Calu3 (cell line): ENCODE measurements at places on chromosomes 7 and 10. TPM values are rescaled to one million over a fixed set of nuclear protein-coding genes. Genes with fewer than 3 reads are reported as not detected.
A peak's percentile ranks its signal among the peaks of the same experiment; 100 is the strongest.

PLPP4 gene
- total RNA-seq = not detected in 2 replicates

DNA sequence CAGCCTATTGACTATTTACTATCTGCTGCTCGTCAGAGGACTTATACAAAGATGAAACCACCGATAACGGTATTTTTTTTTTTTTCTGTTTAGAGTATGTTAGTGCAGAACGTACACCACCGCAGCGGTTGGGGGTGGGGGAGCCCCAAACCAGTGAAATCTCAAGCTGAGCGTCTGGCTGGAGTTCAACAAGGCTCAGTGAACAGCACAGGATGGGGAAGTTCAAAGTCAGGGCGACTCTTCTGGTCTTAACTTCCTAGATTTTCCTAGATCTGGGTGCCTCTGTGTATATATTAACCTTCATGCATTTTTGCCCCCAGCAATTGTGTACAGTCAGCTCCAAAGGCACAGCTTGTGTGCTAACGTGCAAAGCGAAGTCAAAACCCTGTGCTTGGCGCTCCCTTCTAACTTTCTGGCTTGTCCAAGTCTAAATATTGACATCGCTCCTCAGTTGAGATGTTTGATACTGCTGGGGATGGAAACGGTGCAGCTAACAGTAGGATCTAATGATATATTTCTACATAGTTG is 1.1 kb downstream of the RHOBTB1 start:
- peak; percentile 32 for DNase-seq
- peak overlapping the region; percentile 90 for H3K4me3 ChIP-seq
- H3K27ac ChIP-seq = peak overlapping the region; percentile 76

DNA sequence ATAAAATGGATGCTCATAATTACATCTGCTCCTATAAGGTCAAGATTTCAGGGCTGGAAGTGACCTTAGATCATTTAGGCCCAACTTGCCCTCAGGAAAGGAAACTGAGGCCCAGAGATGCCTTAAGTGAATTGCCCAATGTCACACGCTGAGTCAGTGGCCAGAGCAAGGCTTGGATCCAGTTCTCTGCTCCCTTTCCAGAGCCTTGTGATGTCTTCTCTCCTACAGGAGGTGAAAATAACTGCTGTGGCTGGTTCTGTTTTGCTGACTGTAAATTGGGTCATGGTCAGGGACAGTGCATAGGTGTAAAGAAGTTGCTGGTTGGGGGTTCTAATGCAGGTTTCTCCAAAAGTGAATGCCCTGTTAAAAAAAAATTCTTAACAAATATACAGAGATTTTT is 91.3 kb downstream of the TCF7L2 start:
- no peak for DNase-seq
- peaks cover 13% of the 10 kb centered on the region for H3K36me3 ChIP-seq
- no peaks in the 10 kb centered on the region for H3K27me3 ChIP-seq
- H3K27ac ChIP-seq = no peak overlapping the region
- H3K4me1 ChIP-seq = peaks cover 50% of the 10 kb centered on the region

- H3K36me3 ChIP-seq = peaks cover 14% of the 10 kb centered on the region
- H3K27ac ChIP-seq = peak overlapping the region; percentile 81
- peak; percentile 48 for DNase-seq
- peak overlapping the region; percentile 21 for H3K4me3 ChIP-seq
Observed at GRCh38 chr10:57864765-57865680, 402.7 kb downstream of the IPMK start.

DNA sequence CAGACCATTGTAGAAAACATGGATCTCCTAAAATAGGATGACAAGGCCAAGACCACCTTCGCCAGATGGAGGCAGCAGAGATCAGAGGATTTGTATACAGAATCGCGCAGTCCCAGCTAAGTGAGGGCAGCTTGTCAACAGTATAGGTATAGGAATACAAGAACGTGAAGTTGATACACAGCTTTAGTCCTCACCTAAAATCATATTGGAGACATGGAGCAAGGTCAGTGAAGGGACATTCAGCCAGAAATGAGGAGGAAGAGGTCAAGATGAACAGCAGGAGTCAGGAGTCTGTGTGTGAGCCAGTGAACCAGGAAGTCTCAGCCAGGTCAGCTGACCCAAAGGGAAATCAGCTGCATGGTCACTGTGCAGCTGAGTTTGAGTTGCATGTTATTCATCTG is 263.4 kb upstream of the PRKCQ start:
- no peak for DNase-seq
- no peaks in the 10 kb centered on the region for H3K4me1 ChIP-seq
- H3K4me3 ChIP-seq = no peak overlapping the region
- H3K27ac ChIP-seq = no peak overlapping the region
- H3K36me3 ChIP-seq = peaks cover 3% of the 10 kb centered on the region

DNA sequence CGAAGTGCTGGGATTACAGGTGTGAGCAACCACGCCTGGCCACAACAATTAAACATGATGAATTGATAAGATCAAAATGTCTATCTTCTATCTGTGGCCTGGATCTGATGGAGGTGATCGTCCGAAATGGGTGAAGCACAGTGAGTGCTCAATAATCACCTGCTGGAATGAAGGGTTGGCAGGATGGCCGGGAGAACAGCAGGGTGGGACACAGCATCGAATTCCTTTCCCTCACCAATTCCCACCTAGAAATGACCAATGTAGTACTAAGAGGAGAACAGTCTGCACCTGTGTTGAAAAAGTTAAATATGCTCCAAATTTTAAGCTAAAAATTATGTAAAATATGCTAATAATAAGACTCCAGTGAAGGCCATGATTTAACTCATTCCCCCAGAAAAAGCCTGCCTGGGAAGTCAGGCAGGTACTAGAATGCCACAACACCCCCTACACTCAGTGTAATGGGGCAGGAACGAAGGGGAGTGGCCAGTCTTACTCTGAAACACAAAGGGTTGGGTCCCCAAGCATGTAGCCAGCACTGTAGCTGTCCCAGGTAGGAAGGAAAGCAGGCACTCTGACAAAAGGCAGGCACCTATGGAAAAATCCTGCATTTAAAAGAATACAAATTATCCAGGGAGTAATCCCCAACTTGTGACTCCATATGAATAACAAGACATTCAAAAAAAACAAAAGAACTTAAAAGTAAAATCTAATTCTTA is 110.3 kb downstream of the VPS41 start:
- H3K27me3 ChIP-seq = no peaks in the 10 kb centered on the region
- no peak overlapping the region for H3K4me3 ChIP-seq
- no peak for DNase-seq
- peaks cover 43% of the 10 kb centered on the region for H3K4me1 ChIP-seq
- peaks cover 38% of the 10 kb centered on the region for H3K36me3 ChIP-seq

DNA sequence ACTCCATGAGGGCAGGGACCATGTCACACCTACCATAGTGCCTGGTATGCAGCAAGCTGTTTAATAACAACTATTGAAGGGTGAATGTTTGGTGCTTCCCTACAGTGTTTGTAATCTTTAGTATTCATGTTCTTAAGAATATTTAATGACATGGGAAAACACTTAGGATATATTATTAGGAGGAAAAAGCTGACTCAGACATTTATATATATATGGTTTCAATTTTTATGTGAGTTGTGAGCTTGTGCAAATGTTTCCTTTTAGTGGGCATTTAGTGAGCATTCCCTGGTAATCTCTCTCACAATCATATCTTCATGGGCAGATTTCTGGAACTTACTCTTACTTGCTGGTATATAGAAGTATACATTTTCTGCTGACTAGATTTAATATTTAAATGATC is 359.1 kb downstream of the EXOC4 start:
- no peaks in the 10 kb centered on the region for H3K4me1 ChIP-seq
- no peaks in the 10 kb centered on the region for H3K27me3 ChIP-seq
- H3K36me3 ChIP-seq = no peaks in the 10 kb centered on the region
- DNase-seq = no peak
- no peak overlapping the region for H3K4me3 ChIP-seq

DNA sequence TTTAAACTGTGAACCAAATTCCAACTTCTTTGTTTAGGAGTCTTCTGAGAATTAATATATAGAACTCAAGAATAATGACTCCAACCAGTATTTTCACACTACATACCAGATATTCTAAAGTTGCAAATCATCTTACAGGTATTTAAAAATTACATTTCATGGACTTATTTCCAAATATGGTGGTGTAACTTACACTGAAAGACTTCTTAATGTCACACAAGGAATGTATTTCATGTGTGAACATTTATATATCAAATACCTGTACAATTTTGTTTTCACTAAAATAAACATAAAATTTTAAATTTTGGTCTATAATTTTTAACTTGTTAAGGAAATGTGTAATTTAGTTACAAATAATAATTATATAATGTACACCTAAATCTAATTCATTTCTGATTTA is 2.6 kb upstream of the CDK6 start:
- no peak overlapping the region for H3K4me3 ChIP-seq
- H3K27ac ChIP-seq = no peak overlapping the region
- DNase-seq = no peak
- H3K27me3 ChIP-seq = no peaks in the 10 kb centered on the region
- H3K36me3 ChIP-seq = peaks cover 36% of the 10 kb centered on the region

DNA sequence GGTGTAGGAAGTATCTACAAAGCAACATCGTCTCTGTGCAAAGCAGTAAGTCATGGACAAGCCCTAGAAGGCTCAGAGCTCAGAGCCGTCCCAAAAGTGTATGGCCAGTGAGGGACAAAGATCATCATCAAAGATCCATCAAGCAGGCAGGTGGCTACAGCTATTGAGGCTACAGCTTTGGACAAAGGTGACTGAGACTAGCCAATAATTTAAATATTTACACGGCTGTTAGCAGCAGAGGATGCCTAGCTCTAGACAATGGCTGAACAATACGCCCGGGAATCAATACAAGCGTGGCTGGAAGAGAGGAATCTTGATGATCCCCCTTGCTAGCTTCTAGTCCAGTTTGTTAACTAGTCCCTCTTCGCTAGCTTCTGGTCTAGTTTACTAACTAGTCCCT is 17.9 kb downstream of the NMT2 start:
- no peaks in the 10 kb centered on the region for H3K36me3 ChIP-seq
- H3K27ac ChIP-seq = no peak overlapping the region
- H3K4me1 ChIP-seq = peaks cover 10% of the 10 kb centered on the region
- H3K27me3 ChIP-seq = no peaks in the 10 kb centered on the region
- no peak overlapping the region for H3K4me3 ChIP-seq

SAMD9 gene
- total RNA-seq = 74.8 and 167 TPM in 2 replicates

- H3K36me3 ChIP-seq = no peaks in the 10 kb centered on the region
- H3K27ac ChIP-seq = no peak overlapping the region
- H3K27me3 ChIP-seq = no peaks in the 10 kb centered on the region
Observed at GRCh38 chr7:69169386-69169785, 428.9 kb upstream of the AUTS2 start.

- H3K27me3 ChIP-seq = peaks cover 37% of the 10 kb centered on the region
- DNase-seq = no peak
- no peaks in the 10 kb centered on the region for H3K4me1 ChIP-seq
- no peaks in the 10 kb centered on the region for H3K36me3 ChIP-seq
- H3K4me3 ChIP-seq = no peak overlapping the region
- H3K27ac ChIP-seq = no peak overlapping the region
Observed at GRCh38 chr10:59143544-59143943, 32.9 kb upstream of the PHYHIPL start.

CALHM1 gene
- total RNA-seq = not detected in 2 replicates

DNA sequence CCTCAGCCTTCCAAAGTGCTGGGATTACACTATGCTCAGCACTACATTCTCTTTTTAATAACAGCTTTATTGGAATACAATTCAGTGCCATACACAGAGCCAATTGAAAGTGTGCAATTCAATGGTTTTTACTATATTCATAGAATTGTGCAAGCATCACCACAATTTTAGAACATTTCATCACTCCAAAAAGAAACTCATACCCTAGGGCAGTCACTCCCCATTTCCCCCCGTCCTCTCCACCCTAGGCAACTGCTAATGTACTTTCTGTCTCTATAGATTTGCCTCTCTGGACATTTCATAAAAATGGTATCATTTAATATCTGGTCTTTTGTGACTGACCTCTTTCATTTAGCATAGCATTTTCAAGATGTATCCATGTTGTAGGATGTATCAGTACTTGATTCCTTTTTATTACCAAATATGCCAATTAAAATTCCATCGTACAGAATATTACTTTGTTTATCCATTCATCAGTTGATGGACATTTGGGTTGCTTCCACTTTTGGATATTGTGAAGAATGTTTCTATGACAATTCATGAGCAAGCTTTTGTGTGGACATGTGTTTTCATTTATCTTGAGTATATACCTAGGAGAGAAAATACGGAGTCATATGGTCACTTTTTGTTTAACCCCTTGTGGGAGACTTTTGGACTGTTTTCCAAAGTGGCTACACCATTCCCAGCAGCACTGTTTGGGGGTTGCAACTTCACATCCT is 6.3 kb upstream of the XPNPEP1 start:
- H3K4me1 ChIP-seq = peaks cover 3% of the 10 kb centered on the region
- H3K27me3 ChIP-seq = no peaks in the 10 kb centered on the region
- H3K4me3 ChIP-seq = no peak overlapping the region
- H3K27ac ChIP-seq = no peak overlapping the region
- peaks cover under 1% of the 10 kb centered on the region for H3K36me3 ChIP-seq

CADPS2 gene
- total RNA-seq = 14.1 and 16.4 TPM in 2 replicates

UBTD1 gene
- 8.7 and 9.3 TPM in 2 replicates for total RNA-seq

DNA sequence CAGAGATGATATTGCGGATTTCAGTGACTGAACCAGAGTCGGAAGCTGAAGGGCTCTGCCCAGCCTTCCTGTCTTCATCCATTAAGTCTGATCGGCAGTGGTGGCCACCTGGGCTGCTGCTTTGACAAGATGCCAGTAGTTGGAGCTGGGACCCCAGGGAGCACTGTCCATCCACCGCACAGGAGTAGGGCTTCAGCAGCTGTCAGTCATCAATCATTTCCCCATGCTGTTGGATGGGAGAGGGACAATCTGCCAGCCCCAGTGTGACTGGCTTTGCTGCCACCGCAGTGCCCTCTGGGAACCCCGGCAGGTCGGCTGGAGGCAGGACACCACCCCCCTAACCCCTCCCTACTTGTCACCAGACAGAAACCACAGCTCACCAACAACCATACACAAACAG is 23.0 kb upstream of the GPR146 start:
- H3K36me3 ChIP-seq = peaks cover 72% of the 10 kb centered on the region
- H3K4me3 ChIP-seq = no peak overlapping the region
- peaks cover 4% of the 10 kb centered on the region for H3K4me1 ChIP-seq
- no peaks in the 10 kb centered on the region for H3K27me3 ChIP-seq

- peaks cover 31% of the 10 kb centered on the region for H3K4me1 ChIP-seq
- peak overlapping the region; percentile 66 for H3K4me3 ChIP-seq
- H3K36me3 ChIP-seq = peaks cover 11% of the 10 kb centered on the region
- DNase-seq = no peak
- H3K27me3 ChIP-seq = no peaks in the 10 kb centered on the region
Observed at GRCh38 chr10:43323245-43323644, 48.2 kb upstream of the FXYD4 start.

- peak within 1 kb of the TSS; percentile 39 for H3K27ac ChIP-seq
- no peak for DNase-seq
- H3K4me3 ChIP-seq = peak within 1 kb of the TSS; percentile 79
Observed at GRCh38 chr10:6579904-6580278, at the start of gene PRKCQ. Gene PRKCQ, minus strand, starts transcription at chr10:6580276. Its CDS starts 65,141 bp downstream, at chr10:6515135.

- no peak overlapping the region for H3K4me3 ChIP-seq
- no peak for DNase-seq
- peaks cover 11% of the 10 kb centered on the region for H3K36me3 ChIP-seq
- H3K4me1 ChIP-seq = peaks cover 8% of the 10 kb centered on the region
- H3K27me3 ChIP-seq = no peaks in the 10 kb centered on the region
Observed at GRCh38 chr10:79139124-79139835, 70.5 kb downstream of the ZMIZ1 start.

NXPH1 gene
- total RNA-seq = not detected in 2 replicates
